ENCODE measurements at places on chromosomes 11 and 22.

- DNase-seq, result no peak
Observed at GRCh38 chr11:107259811-107260221, 197.8 kb downstream of the CWF19L2 start.

GRCh38 chr22:38415561-38416321, 39.3 kb downstream of the KCNJ4 start:
- DNase-seq, result no peak

- DNase-seq, result no peak
Observed at GRCh38 chr11:131823772-131824171, 453.4 kb downstream of the NTM start.

DNA sequence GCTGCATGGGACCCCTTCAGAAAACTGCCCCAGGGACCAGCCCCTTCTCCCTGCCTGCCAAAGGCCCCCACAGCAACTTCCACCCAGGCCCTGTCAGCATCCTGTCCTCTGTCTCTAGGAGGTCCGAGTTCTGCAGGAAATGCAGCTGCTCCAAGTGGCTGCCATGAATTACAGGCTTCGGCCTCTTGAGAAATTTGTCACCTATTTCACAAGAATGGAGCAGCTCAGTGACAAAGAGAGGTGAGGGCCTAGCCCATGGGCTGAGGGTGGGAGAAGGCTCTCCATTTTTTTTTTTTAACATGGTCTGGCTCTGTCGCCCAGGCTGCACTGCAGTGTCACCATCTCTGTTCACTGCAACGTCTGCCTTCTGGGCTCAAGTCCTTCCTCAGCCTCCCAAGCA, 7.3 kb downstream of the RGL4 start:
- DNase-seq, result no peak

DNA sequence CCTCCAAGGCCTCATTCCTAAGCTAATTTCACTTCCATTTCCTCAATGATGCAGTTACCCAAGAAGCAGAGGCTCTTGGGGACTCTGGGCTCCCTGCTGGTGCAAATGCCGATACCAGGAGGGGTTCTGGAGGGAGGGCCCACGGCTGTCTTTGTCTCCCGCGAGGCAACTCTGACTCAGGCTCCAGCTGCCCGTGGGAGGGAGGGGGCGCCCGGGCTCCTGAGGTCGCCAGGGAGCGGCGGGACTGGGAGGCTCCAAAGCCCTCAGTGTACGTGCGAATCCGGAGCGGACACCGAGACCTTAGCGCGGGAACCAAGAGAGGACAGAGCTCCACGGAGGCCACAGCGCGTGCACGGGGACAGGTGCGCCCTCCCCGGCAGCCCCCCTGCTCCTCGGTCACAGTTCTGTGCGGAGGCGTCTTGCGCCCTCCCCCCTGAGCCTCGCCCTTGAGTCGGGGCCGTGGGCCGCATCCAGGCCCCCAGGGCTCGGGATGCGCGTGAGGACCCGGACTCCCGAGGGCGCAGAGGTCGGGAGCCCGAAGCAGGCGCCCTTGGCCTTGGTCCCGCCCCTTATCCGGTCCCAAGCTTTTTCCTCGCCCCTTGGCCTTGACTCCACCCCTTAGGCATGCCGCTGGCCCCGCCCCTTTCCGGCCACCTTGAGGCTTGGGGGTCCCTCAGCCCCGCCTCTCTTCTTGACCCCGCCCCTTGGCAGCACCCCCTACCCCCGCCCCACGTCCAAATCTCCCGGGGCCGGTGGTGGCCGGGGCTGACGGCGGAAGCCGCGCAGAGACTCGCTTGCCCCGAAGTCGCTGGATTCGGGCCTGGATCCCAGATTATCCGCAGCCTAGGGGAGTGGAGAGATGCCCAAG, 4.7 kb upstream of the SHISA8 start:
- DNase-seq, result no peak

DNA sequence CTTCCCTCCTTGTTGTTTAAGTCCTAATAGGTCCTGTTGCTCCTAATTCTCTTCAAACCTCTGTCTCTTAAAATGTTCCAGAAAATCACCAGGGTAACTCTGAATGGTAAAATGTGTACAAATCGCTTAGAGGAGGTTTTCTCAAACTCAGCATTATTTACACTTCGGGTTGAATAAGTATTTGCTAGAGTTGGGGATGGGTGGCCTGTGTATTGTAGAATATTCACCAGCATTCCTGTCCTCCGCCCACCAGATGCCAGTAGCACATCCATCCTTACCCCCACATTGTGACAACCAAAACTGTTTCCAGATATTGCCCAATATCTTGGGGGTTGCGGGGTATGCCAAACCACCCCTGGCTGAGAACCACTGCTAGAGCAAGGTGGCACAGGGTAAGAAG, 64.4 kb upstream of the DDI1 start:
- DNase-seq, result no peak

GRCh38 chr11:10208131-10208575, 85.9 kb downstream of the SBF2 start:
- peak; percentile 23 for DNase-seq

- DNase-seq, result peak; percentile 59
Observed at GRCh38 chr22:25420925-25421904, 143.3 kb upstream of the GRK3 start.

GRCh38 chr11:36292311-36292722, 3.1 kb upstream of the COMMD9 start:
- no peak for DNase-seq

- DNase-seq, result no peak
Observed at GRCh38 chr22:49297871-49298721, 529.6 kb downstream of the BRD1 start.

- no peak for DNase-seq
Observed at GRCh38 chr11:110000031-110000502, 93.1 kb upstream of the ZC3H12C start.

GRCh38 chr22:45585946-45586540, 83.4 kb downstream of the FBLN1 start:
- DNase-seq, result no peak

- peak; percentile 69 for DNase-seq
Observed at GRCh38 chr11:4607781-4608666, at the start of gene TRIM68. TRIM68 (minus strand) TSS chr11:4608231; CDS start chr11:4605504, 2,727 bp downstream.

DNA sequence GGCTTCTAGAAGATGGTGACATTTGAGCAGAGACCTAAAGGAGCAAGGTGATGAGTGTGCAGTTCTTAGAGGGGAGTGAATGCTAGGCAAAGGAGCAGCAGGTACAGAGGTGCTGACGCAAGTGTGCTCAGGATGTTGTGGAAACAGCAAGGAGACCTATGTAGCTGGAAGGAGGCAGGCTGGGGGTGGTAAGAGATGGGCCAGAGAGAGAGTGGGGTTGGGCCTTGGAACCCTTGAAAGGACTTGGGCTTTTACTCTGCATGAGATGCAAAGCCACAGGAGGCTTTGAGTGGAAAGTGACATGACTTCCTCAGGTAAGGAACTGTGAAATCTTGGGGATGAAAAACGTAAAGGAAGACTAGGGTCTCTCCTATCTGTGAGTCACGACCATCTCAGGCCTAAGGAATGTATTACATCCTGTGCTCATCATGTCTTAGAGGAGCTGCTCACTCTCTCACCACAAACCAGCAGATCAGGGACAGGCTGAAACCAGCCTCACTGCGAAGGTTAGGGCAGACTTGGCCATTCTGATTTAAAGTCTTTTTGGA, 65.4 kb downstream of the MICAL2 start:
- no peak for DNase-seq

- no peak for DNase-seq
Observed at GRCh38 chr11:16367252-16367651, 10.9 kb upstream of the SOX6 start.

- no peak for DNase-seq
Observed at GRCh38 chr11:33685082-33685481, 15.5 kb downstream of the C11orf91 start.

GRCh38 chr11:108170184-108170583, 48.8 kb downstream of the ACAT1 start:
- DNase-seq, result no peak

GRCh38 chr22:31952094-31952401, 7.7 kb downstream of the YWHAH start:
- DNase-seq, result no peak

DNA sequence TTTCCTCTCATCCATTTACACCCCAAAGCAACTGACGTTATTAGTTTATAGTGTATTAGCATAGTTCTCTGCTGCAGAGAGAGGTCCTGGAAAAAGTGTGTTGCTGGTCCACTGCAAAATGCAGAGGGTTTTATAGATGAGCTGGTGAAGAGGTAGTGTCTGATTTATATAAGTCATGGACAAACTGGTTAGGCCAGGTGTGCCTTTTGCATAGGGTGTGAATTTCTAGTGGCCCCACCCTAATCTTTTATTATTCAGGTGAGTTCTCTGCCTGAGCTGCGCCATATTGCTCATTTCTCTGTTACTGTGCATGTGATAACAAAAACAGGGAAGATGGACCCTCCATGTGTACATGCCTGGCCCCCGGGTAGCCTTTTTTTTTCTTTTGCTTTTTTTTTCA, 43.1 kb upstream of the TRIM77 start:
- no peak for DNase-seq

GRCh38 chr11:100878474-100878873, 191.4 kb downstream of the ARHGAP42 start:
- no peak for DNase-seq

DNA sequence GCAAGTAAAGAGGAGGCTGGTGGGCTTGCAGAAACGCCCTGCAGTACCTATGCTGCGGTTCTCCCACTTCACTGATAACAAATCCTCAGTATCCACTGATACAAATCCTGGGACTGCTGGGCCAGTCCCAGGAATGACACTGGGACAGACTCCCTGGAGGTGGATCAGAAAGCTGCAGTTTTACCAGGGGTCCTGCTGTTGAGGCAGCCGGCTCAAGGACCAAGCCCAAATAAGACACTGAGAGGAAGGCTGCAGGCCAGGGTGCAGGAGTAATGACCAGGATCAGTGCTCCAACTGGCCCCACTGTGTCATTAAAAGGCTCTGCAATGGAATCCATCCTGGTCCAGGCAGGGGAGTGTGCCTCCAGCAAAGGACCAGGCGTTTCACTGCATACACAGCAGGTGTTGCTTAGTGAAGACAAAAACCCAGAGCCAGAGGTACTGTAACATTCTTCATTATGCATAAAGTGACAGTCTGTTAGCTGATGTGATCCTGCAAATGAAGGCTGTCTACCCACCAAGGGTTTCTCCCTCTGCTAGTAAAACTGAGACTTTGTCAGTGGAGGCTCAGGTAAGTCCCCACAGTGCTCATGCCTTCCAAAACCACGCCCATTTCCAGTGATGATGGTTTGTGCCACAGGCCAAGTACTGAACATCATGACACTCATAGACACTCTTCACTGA, 1.4 kb upstream of the C22orf39 start:
- DNase-seq, result no peak

DNA sequence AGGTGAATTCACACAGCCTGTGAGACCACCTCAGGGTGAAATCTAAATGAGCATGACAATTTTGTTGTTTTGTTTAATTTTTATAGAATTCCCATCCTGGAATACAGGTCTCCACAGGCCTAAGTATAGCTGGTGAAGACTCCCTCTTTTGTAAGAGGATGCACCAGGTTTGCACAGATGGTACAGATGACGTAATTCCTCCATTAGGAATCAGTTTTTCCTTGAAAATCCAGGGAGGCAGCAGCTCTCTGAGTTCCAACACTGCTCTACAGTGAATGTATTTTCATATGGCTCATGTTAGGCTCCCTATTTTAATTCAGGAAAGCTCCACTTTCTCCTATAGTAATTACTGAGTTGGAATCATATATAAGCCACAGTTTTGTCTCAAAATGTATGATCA, 47.2 kb downstream of the USP28 start:
- DNase-seq, result no peak

- DNase-seq, result no peak
Observed at GRCh38 chr11:64787526-64788320, 9.4 kb upstream of the SF1 start.

GRCh38 chr11:42770444-42771065, 541.2 kb upstream of the API5 start:
- no peak for DNase-seq
